Activated CD8-positive, alpha-beta memory T cell treated with anti-CD3 and anti-CD28 coated beads, Interleukin-2, amount 10 ng/mL, durations not matched to agents 7 days and 5 days (primary cell): ENCODE measurements at places on chromosomes 7 and 10. TPM values are rescaled to one million over a fixed set of nuclear protein-coding genes. Genes with fewer than 3 reads are reported as not detected.

CXCL12 gene
- not detected for total RNA-seq

- no peak for DNase-seq
- no peak overlapping the region for H3K4me3 ChIP-seq
- H3K27ac ChIP-seq = no peak overlapping the region
- H3K27me3 ChIP-seq = no peaks in the 10 kb centered on the region
Observed at GRCh38 chr7:110308791-110309190, 782.1 kb upstream of the LRRN3 start.

DNA sequence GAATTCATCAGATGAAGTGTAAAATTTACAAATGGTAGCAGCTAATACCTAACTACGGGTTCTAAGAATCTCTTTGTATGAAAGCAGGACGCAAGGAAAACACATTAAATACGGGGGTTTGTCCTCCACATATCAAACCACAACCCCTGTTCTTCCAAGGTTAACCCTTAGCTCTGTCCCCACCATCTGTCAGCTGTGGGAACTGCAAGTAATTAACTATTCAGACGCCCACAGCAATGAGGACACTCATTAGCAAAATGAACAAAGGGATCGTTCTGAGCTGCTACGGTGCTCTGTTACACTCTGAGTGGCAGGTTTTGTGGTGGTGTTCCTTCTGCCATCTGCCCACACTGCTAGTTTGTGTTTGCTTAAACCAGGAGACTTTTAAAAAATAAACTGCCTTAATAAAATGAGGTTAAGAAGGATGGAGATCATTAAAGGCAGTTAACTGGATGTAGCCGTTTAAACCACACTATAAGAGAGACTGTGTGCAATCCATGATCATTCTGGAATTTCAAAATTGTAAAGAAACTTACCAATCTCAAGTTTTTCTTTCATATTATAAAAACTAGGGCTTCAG is 51.4 kb downstream of the C10orf67 start:
- peaks cover 30% of the 10 kb centered on the region for H3K27me3 ChIP-seq
- no peaks in the 10 kb centered on the region for H3K36me3 ChIP-seq
- no peaks in the 10 kb centered on the region for H3K4me1 ChIP-seq
- no peak overlapping the region for H3K27ac ChIP-seq
- peak; percentile 55 for DNase-seq

DNA sequence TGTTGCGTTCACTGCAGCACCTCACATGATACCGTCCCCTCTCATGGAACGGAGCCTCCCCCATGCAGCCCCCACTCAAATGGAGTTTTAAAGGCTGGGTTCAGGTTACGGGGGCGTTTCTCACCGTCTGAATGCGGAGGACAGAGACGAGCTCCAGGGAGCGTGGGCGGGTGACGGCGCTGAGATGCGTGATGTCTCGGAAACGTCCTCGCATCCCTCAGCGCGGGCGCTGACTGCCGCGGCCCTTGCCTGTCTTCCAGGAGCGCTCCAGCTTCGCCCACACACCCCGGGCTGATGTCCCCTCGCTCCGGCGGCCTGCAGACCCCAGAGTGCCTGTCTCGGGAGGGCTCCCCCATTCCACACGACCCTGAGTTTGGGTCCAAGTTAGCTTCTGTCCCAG is 16.6 kb upstream of the AP5Z1 start:
- H3K36me3 ChIP-seq = peaks cover 14% of the 10 kb centered on the region
- no peaks in the 10 kb centered on the region for H3K27me3 ChIP-seq
- H3K27ac ChIP-seq = no peak overlapping the region
- no peak for DNase-seq
- peaks cover 1% of the 10 kb centered on the region for H3K4me1 ChIP-seq

GRCh38 chr7:12094365-12094921 is 116.7 kb upstream of the TMEM106B start:
- H3K4me3 ChIP-seq = no peak overlapping the region
- H3K27me3 ChIP-seq = no peaks in the 10 kb centered on the region
- H3K27ac ChIP-seq = no peak overlapping the region
- no peak for DNase-seq
- H3K4me1 ChIP-seq = no peaks in the 10 kb centered on the region

DNA sequence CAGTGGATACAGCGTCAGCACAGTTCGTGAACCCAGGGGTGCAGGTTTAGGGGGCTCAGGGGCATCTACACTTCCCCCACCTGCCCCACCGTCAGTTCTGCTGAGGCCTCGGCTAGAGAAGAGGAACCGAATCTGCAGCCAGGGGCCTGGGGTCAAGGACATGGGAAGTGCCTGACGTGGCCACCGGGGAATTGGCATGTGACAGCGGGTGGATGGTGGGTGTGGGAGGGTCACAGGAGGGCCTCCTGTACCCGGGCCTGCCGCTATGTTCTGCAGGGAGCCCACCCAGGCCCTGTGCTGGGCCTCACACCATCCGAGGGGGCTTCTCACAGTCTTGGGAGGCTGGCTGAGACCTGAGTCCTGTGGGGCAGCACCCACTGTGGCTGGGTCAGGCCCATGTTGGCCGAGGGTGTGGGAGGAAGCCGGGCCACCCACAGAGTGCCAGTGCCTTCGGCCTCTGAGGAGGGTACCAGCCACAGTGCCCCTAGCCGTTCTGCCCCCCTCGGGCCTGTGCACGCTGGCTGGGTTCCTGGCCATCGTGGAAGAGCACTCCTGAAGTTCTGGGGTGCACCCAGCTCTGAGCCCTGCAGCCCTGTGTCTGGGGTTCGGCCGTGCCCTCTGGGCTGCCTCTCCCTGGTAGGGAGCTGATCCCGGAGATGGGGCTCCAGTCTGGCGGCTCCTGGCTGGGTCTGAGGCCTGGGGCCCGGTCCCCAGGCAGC is 5.9 kb downstream of the TTYH3 start:
- H3K27me3 ChIP-seq = no peaks in the 10 kb centered on the region
- no peak overlapping the region for H3K27ac ChIP-seq
- no peak overlapping the region for H3K4me3 ChIP-seq
- no peak for DNase-seq

ZNF398 gene
- 13.2 TPM for total RNA-seq

GRCh38 chr10:47366731-47367460 is 17.2 kb downstream of the ZNF488 start:
- no peaks in the 10 kb centered on the region for H3K36me3 ChIP-seq
- peaks cover 3% of the 10 kb centered on the region for H3K27me3 ChIP-seq
- H3K27ac ChIP-seq = no peak overlapping the region
- no peak overlapping the region for H3K4me3 ChIP-seq

PPP1R17 gene
- total RNA-seq = not detected

DNA sequence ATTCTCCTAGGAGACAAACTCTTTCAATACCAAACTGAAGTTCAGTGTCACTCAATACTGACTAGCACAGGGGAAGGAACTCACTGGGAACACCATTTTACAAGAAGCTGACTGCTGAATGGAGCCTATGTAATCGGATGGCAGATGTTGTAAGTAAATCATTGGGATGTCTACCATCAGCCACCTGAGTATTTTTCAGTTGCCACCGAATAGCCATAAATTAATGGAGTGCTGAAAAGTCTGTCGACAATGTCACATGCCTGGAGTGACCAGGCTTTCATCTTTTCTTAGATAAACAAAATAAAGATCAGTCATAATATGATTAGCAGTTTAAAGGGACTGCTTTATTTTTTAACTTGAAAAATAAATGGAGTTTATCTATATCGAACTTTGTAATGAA is 145.9 kb upstream of the SEMA3E start:
- no peaks in the 10 kb centered on the region for H3K27me3 ChIP-seq
- no peaks in the 10 kb centered on the region for H3K36me3 ChIP-seq
- no peak overlapping the region for H3K4me3 ChIP-seq
- H3K4me1 ChIP-seq = no peaks in the 10 kb centered on the region

SPDYE2B gene
- not detected for total RNA-seq

GRCh38 chr10:127440371-127440770 is 108.7 kb upstream of the NPS start:
- no peaks in the 10 kb centered on the region for H3K4me1 ChIP-seq
- H3K4me3 ChIP-seq = no peak overlapping the region
- no peak for DNase-seq
- no peaks in the 10 kb centered on the region for H3K36me3 ChIP-seq

EN2 gene
- total RNA-seq = not detected

CYP2C8 gene
- total RNA-seq = not detected

DNA sequence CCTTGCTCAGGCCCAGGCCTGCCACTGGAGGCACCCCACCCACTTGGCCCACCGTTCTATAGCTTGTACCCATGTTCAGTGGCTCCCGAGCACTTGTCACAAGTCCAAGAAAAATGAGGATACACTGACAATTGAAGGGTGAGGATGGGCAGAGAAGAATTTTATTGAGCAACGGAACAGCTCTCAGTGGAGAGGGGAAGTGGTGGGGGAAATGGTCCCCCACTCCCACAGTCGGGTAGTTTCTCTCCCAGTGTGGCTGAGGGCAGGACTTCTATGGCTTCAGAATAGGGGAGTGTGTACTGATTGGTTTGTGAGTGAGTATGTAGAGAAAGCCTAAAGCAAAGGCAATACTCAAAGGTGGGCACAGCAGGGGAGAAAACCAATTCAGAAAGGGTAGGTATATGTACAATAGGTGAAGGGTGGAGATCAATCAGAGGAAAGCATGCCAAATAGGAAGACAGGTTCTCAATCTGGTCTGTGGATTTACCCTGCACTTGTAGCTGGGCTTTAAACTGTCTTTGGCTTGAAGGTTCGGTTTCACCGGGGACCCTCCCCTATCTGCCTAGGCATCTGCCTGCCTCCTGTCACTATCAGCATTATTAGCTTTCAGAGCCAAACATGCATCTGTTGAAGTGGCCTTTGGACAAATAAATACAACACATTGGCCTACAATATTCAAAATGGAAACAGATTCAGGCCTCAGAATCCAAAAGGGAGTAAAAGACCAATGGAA is 8.9 kb upstream of the TSPAN13 start:
- no peaks in the 10 kb centered on the region for H3K36me3 ChIP-seq
- H3K27me3 ChIP-seq = no peaks in the 10 kb centered on the region
- no peak for DNase-seq
- no peak overlapping the region for H3K27ac ChIP-seq

- H3K27me3 ChIP-seq = peaks cover 5% of the 10 kb centered on the region
- H3K4me3 ChIP-seq = no peak overlapping the region
- H3K4me1 ChIP-seq = peaks cover 4% of the 10 kb centered on the region
Observed at GRCh38 chr7:106609416-106609815, 51.5 kb downstream of the CCDC71L start.

HIF1AN gene
- total RNA-seq = 53.6 TPM

DNA sequence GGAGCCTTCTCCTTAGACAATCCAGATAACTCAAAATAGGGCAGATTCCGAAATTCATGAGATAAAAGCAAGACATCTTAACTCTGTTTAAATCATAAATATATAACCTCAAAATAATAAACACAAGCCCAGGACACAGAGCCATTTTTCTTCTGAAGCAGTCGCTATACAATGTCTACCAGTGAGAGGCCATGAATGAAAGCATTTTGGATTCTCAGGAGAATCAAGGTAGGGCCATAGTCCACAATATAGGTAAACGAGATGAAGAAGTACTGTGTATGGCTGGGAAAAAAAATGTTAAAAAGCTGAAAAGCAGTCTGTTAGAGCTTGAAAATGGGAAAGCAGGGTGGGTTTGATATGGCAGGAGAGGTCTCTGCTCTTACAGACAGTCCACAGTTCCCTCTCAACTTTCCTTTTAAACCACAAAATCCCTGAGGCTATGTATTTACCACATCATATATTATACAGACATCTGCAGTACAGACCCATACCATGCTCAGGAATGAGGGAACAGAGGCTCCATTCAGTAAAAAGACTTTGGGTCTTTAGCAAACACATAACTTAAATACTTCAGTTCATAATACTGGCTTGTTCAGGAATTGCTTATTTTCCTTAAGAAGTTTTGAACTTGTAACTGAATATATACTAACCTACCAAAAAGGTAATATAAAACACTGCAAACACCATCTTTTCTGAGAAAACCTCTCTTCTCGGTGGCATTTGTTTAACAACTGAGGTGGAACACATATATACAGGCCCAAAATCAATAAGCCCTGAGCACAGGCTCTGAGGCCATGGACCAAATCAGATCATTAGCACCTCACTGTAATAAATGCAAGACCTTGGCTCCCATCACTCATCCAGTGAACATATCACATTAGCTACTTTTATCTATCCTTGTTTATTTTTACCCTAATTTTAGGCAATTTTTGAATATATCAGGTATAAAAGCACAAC is 109.3 kb downstream of the SORBS1 start:
- H3K4me3 ChIP-seq = no peak overlapping the region
- peaks cover 11% of the 10 kb centered on the region for H3K27me3 ChIP-seq
- no peaks in the 10 kb centered on the region for H3K36me3 ChIP-seq
- no peaks in the 10 kb centered on the region for H3K4me1 ChIP-seq
- H3K27ac ChIP-seq = no peak overlapping the region

DNA sequence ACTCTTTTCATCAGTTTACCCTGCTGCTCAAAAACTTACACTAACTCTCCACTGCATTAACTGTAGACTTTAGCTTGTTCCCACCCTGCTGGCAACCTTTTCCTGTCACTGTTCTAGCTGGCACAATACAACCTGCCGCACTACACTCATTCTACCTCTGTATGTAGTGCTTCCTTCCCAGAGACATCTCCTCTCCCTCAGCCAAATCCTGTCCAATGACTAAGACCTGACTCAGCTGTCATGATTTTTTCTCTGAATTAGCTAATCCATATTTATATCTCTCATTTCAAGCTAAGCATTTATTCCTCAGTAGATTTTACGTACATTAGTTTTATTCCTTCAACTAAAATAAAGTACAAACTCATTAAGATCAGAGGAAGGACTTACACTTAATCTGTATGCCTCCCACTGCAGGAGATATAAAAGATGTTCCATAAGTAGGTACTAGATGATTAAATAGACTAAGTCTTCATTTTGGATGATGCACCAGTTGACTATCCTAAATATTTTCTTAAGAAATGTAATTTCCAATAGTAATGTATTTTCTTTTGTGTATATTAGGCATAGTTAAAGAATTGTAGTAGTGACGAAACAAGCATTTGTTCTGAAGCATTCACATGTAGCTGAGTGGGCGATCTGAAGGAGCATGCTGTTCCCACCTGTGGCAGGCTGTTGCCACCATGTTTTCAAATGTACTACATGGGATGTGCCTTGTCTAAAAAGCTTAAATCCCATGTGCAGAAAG is 189.1 kb downstream of the SKAP2 start:
- H3K4me1 ChIP-seq = peaks cover under 1% of the 10 kb centered on the region
- no peaks in the 10 kb centered on the region for H3K36me3 ChIP-seq

DNA sequence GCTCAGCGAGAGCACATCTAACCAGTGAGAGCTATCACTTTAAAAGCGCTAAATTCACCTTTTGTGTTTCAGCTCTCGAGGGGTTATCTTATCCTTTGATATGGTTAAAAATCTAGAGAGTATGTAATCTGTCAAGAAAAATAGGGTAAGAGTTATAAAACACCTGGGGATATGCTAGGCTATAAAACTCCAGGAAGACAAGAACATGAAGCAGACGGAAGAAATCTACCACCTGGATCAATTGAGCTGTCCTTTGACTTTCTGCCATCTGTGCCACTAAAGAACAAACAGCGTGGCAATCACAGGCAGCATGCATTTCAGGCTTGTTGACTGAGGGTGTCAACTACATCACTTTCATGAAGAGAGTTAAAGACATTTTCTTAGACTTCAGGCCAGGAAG is 83.1 kb downstream of the ZNF248 start:
- no peak overlapping the region for H3K27ac ChIP-seq
- DNase-seq = no peak
- H3K4me3 ChIP-seq = no peak overlapping the region
- no peaks in the 10 kb centered on the region for H3K27me3 ChIP-seq

TMEM140 gene
- total RNA-seq = 19.9 TPM

UCMA gene
- not detected for total RNA-seq

SNX10 gene
- 42.8 TPM for total RNA-seq
